EL (cell line): ENCODE measurements at places on chromosomes 7 and 10.

GRCh38 chr7:6096581-6096980 lies 65.4 kb downstream of the ANKRD61 start:
- no peak for DNase-seq

DNA sequence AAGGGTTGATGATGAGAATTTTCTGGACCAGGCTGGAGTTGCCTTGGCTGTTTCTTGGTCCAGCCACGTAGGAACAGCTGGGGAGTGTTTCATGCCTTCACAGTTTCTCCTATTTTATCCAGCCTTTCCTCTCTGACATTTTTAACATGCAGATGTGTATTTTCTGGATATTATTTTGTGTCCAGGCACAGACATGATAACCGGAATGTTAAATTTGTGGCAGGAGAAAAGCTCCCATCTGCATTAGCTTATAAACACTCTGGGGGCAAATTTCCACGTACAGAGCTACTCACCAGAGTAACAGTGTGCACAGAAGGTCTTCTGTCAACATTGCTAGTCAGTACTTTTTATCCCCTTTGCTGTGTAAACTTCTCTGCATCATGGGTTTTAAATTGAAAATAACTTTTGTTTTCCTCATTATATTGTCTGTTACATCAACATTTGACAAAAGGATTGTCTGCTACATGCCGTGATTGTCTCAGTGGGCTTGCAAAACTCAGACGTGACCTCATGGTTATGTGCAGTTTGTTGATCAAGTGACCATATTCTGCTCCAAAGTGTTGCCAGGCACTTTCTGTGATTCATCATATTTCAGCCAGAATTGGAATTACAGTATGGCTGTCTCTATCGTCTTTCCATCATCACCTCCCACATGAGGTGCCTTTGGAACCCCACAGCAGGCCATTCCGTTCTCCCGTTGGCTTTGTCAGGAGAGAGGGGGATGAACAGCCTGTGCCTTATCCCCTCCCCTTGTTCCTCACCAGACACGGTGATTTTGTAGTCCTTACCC lies 41.4 kb downstream of the INSYN2A start:
- no peak for DNase-seq

- peak; percentile 51 for DNase-seq
Observed at GRCh38 chr7:19491821-19492452, 216.9 kb downstream of the POLR1F start.

GRCh38 chr10:8346861-8347260 lies 292.4 kb downstream of the GATA3 start:
- no peak for DNase-seq

- no peak for DNase-seq
Observed at GRCh38 chr7:137266764-137267163, 76.8 kb downstream of the PTN start.

- no peak for DNase-seq
Observed at GRCh38 chr7:2622869-2623697, 8.7 kb upstream of the TTYH3 start.
